ENCODE measurements at places on chromosomes 3 and 15.

DNA sequence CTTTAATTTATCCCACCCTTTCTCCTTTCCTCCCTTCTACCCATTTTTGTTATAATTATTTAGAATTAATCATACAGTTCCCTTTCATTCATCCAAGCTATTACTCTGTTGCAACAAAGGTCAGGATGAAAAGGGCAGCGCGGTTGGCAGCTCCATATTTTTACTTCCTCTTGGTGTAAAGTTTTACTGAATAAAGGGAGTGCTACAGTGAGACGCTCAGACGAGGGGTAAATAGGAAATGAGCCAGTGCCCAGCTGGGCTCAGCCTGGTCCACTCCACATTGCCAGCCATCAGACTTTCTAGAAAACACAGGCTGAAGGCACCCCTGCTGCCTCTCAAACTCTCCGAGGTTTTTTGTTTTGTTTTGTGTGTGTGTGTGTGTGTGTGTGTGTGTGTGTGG lies 21.9 kb upstream of the ZBTB38 start:
- DNase-seq: no peak

DNA sequence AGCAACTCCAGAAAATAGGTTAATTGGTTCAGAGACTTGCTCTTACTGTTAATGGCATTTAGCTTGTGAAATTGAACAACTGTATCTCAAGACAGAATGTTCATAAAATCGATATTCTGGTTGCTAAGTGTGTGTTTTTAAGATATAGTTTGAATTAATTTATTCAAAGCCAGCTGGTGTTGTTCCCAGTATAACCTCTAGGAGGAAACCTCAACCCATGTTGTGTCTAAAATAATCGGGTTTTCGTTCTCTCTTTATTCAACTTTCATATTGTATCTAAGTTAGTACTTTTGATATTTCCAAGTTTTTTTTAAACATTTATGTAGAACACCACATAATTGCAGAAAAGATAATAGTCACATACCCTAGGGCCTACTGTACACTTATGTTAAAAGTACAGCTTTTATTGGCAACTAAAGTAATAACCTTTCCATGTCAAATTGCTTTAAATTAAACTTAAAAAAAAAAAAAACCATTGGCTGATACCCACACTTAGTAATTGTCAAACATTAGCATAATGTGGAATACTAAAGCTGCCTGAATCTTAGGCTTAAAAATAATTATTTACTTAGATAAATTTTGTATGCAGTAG lies 90.9 kb downstream of the SAMMSON start:
- DNase-seq: no peak

DNA sequence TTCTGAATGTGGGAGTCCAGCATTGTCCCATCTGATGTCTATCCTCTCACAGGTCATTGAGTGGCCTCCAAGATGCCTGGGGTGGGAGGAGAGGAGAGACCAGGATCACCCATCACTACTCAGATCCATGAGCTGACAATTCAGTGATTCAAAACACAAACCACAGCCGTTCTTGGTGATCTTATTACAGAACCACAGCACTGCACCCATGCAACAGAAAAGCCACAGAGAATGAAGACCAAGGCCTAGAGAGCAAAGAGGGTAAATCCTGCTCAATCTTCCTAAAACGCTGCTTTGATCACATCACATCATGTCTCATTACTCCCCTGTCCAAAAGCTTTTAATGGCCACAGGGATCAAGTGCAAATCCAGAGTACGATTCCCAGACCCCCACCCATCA lies 23.5 kb downstream of the ANP32A start:
- DNase-seq: no peak

- no peak for DNase-seq
Measured at GRCh38 chr3:192174283-192174682, 553.1 kb downstream of the FGF12 start.

- DNase-seq: no peak
Measured at GRCh38 chr15:36590838-36591237, 11.4 kb downstream of the CDIN1 start.

Data from right kidney (tissue), 9 donors.